Kasumi-1 (cell line): ENCODE measurements at places on chromosomes 5 and 9.
A peak's percentile ranks its signal among the peaks of the same experiment; 100 is the strongest.

DNA sequence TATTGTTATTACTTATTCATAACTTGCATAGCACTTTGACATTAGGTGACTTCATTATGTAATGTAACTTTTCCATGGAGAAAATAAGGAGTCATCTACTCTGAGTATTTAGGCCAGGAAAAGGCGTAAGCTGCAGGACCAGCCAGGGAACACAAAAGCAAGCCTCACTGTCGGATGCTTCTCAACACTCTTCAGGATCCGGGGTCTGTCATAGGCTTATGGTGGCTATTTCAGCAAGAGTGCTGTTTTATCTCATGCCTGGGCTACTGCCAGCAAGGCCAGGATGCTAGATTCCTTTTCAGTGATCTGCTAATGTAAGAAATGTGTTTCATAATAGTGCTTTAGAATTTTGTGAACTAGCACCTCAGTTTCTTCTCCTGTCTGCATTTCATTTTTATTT, 162.4 kb downstream of the CHSY3 start:
- DNase-seq = no peak

DNA sequence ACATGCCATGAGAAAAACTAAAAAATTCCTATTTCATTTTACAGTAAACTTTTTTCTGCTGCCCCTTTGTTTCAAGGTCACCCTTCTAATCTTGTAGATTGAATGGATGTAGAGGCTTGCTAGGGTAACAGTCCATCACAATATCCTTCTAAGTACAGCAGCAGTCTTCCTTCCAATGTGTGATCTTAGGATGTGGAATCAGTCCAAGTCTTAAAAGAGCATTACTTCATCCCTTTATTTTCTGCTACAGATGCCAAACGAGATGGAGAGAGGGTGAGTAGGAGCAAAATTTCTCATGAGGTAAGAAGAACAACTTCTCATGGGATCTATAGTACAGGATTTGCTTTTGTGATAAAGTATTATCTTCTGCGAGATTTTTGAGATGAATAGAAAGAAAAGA, 704 bp upstream of the IL33 start:
- no peak for DNase-seq

DNA sequence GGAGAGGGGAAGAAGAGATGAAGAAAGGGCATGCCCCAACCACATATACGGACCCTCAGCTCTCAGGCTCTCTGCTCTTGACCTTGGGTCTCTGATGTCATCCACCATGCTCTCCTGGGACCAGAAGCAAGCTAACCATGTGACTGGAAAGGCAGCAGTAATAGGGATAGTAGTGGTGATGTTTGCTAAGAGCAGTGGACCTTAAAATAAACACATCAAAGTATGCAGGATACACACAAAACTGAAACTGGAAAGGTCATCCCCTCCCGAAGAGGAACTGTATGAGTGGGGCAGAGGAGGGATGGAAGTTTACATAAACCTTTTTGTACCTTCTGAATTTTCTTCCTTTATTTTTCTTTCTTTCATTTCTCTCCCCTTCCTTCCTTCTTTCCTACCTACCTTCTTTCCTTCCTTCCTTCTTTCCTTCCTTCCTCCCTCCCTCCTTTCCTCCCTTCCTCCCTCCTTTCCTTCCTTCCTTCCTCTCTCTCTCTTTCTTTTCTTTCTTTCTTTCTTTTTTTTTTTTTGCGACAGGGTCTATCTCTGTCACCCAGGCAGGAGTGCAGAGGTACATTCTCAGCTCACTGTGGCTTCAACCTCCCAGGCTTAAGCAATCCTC, 8.1 kb upstream of the PTPN3 start:
- no peak for DNase-seq

GRCh38 chr9:35423499-35423898, 66.4 kb upstream of the RUSC2 start:
- DNase-seq = no peak

GRCh38 chr5:147432323-147432722, 77.5 kb downstream of the DPYSL3 start:
- no peak for DNase-seq

GRCh38 chr5:120518581-120518980, 54.5 kb downstream of the PRR16 start:
- DNase-seq = no peak

DNA sequence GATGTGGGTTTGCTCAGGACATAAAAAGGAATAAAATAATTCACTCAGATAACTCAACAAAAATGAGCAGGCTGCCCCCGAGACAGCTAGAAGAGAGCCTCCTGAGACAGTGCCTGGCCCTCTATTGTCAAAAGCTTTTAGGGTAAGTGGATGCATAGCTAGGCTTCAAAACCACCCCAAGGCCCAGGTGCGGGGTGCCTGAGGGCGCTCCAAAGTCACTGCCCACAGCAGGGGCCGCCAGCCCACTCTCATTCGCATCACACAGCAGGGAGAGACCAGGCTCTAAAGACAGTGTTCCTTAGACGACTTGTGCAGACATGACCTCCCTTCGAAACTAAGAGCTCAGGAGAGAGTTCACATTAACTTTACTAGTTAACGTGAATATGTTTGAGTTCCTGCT, 271.5 kb downstream of the FSTL4 start:
- DNase-seq = no peak

DNA sequence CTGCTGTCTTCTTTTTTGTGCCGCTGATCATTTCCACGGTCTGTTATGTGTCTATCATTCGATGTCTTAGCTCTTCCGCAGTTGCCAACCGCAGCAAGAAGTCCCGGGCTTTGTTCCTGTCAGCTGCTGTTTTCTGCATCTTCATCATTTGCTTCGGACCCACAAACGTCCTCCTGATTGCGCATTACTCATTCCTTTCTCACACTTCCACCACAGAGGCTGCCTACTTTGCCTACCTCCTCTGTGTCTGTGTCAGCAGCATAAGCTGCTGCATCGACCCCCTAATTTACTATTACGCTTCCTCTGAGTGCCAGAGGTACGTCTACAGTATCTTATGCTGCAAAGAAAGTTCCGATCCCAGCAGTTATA, 17.1 kb downstream of the F2R start:
- no peak for DNase-seq

DNA sequence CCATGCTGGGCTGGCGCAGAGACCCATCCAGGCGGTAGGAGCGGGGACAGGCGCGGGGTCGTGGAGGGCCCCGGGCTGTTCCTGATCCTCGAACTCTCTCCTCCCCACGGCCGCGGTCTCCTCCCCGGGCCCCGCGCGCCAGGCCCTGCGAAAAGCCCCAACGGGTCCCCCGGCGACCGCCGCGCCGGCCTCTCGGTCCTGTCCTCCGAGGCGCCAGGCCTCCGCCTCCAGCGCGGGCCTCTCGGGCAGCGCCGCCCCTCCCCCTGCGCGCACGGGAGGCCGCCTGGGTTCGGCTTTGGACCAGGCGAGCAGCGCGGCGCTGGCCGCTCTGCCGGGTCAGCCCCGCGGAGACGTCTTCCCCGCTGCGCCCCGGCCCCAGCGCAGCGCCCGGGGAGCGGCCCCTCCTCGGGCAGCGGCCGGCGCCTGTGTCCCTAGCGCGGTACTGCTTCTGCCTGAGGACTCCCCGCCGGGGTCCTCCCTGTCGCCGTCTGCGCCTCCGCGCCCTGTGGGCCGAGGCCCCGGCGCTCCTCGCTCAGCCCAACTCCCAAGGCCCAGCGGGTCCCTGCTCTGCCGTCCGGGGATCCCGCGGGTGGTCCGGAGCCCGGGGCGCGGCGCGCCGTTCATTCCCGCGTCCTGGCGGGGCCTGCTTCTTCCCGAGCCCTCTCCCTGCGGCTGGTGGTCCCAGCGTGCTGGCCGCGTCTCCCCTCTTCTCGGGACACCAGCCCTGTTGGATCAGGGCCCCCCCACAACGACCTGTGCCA, 13.4 kb downstream of the COL23A1 start:
- DNase-seq = no peak

DNA sequence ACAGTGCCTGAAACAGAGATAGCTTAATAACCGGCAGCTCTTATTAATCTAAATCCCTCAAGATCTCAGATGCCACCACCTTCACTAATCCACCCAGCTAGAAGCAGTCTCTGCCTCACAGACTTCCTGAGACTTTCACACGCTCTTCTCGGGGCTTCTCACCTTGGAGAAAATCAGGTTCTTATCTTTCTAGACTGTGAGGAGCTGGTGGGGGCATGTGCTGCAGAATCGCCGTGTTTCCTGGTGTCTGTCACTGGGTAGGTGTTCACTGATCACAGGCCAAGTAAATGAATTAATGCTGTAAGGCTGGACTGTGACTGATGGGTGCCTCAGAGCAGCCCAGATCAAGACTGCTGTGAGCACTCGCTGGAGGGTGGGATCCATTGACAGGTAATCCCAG, 101.7 kb downstream of the PSD2 start:
- no peak for DNase-seq

GRCh38 chr9:69120380-69121154, 53.5 kb upstream of the TJP2 start:
- DNase-seq = no peak

- peak; percentile 21 for DNase-seq
Measured at GRCh38 chr5:138028971-138029365, 3.9 kb downstream of the FAM13B start.

DNA sequence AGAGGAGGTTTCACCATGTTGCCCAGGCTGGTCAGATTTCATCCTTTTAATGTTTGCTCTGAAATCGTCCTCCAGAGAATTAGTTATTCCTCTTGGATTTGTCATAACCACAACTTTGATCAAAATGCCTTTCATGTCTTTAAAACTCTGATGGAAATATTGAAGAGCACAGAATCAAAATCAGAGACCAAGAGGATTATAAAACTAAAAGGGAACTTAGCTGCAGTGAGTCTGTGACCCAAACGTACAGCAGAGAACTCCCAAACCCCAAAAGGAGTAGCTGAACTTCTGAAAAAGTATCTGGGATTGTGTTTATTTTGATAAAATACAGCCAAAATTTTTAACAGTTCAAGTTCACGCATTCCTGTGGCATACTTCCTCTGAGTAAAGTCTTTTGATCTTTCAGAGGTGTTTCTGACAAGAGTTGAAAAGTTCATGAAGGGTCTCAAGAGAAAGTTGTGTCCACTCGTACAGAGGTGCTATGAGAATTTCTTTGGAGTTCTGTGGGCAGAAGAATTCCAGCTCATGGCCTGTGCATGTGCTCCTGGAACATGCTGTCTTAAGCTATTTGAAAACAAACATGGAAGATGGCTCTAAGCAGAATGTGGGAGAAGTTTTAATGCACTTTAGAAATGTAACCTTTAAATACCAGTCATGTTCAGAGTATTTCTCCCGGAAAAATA, 124.0 kb downstream of the ESM1 start:
- DNase-seq = no peak

GRCh38 chr9:111099199-111100008, 61.1 kb upstream of the LPAR1 start:
- DNase-seq = no peak

GRCh38 chr9:82549174-82549821, 513.6 kb downstream of the RASEF start:
- no peak for DNase-seq

DNA sequence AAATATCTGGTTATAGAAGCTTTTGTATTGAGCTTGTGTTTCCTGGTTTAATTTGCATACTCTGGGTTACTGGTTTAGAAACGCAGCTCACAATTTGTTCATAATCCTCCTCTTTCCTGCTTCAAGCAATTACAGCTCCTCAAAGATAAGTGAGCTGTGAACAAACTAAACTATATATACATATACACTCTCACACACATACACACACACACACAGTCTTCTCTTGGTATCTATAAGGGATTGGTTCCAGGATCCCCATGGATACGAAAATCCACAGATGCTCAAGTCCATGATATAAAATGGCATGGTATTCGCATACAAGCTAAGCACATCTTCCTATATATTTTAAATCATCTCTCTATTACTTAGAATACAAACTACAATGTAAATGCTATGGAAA, 510.9 kb upstream of the CDH18 start:
- no peak for DNase-seq

DNA sequence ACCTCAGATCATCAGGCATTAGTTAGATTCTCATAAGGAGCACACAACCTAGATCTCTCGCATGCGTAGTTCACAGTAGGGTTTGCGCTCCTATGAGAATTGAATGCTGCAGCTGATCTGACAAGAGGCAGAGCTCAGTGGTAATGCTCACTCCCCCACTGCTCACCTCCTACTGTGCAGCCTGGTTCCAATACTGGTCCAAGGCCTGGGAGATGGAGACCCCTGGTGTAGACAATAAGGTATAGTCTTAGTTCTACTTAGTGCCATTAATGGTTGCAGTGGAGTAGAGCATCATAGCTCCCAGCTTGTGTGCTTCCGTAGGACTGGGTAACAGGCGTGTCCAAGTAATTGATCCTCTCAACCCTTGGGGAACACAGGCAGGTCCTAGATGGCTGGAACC, 70.4 kb upstream of the ANKRD55 start:
- no peak for DNase-seq

DNA sequence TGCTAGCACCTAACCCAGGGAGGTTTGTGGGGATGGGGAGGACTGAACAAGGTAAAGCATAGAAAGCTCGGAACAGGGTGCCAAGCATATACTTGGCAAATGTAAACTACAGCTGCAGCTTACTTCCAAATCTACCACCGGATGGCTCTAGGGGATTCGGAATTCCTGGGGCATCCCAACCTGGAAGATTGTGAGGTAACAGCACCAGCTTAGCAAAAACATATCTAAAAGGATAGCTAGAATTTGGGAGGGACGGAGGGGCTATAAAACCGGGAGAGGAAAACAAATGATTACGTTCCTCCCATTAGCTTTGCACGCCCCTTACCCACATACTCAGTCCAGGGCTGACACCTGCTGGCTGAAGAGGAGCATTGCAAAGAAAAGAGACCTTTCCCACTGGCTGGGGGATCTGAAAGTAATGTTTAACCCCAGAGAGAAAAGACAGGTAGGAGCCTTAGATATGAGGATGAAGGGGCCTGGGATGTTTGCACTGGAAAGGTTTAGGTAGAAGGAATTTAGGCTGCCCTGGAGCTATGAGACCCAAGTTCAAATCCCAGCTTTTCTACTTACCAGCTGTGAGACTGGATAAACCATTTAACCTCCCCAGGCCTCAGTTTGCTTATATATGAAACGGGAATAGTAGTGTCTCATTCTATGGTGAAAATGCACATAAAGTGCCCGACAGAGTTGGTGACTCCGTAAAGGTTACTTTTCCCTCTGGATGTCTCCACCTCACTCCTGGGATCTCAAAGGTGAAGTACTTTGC, 73.6 kb downstream of the FAM114A2 start:
- DNase-seq = peak; percentile 64

GRCh38 chr9:1273859-1274258, 223.7 kb downstream of the DMRT2 start:
- DNase-seq = no peak
